Left ventricle myocardium inferior (tissue), 1 donor: ENCODE measurements at places on chromosomes 12 and 14. TPM values are rescaled to one million over a fixed set of nuclear protein-coding genes. Genes with fewer than 3 reads are reported as not detected.

DNA sequence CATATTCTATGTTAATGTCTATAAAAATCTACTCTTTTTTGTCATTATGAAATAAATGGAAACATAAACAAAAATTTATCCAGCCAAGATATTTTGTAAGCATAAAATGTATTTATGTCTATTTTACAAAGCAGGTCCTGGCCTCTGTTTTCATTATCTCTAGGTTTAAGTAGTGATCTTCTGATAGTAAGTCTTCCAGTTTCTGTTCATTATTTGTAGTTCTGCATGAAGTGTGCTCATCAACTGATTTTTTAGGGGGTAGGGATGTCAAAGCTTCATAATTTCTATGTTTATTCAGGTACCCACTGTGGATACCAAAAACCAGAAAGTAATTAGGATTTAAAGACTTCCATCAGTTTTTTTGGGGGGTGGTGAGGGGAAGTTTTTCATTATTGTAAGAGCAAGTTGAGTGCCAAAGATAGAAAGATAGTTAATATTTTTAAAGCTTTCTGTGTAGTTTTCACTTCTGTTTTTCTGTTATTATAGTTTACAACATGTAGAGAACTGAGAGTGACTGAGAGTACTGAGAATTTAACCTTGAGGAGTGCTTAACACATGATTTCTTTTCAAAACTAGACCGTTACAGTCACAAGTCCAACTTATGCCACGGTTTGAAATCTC, 30.6 kb upstream of the LMO3 start:
- DNase-seq: no peak
- H3K27ac ChIP-seq: no peak overlapping the region
- H3K4me3 ChIP-seq: no peak overlapping the region
- no peaks in the 10 kb centered on the region for H3K4me1 ChIP-seq

GRCh38 chr12:24989216-24989615, 40.3 kb upstream of the BCAT1 start:
- no peak overlapping the region for H3K4me3 ChIP-seq
- DNase-seq: no peak
- H3K27ac ChIP-seq: no peak overlapping the region
- H3K36me3 ChIP-seq: no peaks in the 10 kb centered on the region

The PSEN1 gene
- 25.2 TPM for total RNA-seq

GRCh38 chr12:4266990-4267389, 6.6 kb upstream of the CCND2 start:
- no peaks in the 10 kb centered on the region for H3K36me3 ChIP-seq
- H3K4me3 ChIP-seq: no peak overlapping the region
- DNase-seq: no peak
- peaks cover 35% of the 10 kb centered on the region for H3K27me3 ChIP-seq

DNA sequence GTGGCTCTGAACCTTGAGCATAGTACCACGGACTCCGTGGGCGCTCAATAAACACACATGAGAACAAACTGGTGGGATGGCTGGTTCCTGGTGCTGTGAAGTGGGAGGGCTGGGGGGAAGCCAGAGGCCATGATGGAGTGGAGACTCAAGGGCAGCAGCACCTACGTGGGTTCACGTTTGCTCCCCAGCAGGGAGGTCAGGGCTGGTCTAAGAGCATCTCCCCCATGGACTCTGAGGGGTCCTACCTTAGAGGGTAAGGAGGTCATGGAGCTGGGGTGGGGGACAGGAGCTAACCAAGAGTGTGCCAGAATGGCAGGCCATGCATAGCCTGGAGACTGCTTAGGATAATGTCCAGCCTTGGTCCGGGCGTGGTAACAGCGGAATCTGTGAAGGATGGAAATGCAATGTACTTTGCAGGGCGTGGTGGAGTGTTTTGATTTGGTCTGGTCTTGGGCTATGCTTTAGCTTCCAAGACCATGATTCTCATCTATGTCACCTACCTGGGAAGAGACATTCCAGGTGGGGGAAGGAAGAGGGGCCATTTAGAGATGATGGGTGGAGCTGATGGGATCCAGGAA, 103.0 kb downstream of the PRMT8 start:
- H3K4me3 ChIP-seq: no peak overlapping the region
- H3K27ac ChIP-seq: no peak overlapping the region
- no peak for DNase-seq
- peaks cover 18% of the 10 kb centered on the region for H3K4me1 ChIP-seq
- no peaks in the 10 kb centered on the region for H3K27me3 ChIP-seq
- H3K36me3 ChIP-seq: no peaks in the 10 kb centered on the region

GRCh38 chr12:100643246-100643645, 69.8 kb downstream of the GAS2L3 start:
- H3K27me3 ChIP-seq: no peaks in the 10 kb centered on the region
- no peak overlapping the region for H3K4me3 ChIP-seq
- no peaks in the 10 kb centered on the region for H3K36me3 ChIP-seq
- no peak for DNase-seq
- no peak overlapping the region for H3K27ac ChIP-seq
- H3K4me1 ChIP-seq: no peaks in the 10 kb centered on the region

The GDF3 gene
- 0.19 TPM for total RNA-seq

The SAMD15 gene
- 0.08 TPM for total RNA-seq

The KLRB1 gene
- 0.19 TPM for total RNA-seq

DNA sequence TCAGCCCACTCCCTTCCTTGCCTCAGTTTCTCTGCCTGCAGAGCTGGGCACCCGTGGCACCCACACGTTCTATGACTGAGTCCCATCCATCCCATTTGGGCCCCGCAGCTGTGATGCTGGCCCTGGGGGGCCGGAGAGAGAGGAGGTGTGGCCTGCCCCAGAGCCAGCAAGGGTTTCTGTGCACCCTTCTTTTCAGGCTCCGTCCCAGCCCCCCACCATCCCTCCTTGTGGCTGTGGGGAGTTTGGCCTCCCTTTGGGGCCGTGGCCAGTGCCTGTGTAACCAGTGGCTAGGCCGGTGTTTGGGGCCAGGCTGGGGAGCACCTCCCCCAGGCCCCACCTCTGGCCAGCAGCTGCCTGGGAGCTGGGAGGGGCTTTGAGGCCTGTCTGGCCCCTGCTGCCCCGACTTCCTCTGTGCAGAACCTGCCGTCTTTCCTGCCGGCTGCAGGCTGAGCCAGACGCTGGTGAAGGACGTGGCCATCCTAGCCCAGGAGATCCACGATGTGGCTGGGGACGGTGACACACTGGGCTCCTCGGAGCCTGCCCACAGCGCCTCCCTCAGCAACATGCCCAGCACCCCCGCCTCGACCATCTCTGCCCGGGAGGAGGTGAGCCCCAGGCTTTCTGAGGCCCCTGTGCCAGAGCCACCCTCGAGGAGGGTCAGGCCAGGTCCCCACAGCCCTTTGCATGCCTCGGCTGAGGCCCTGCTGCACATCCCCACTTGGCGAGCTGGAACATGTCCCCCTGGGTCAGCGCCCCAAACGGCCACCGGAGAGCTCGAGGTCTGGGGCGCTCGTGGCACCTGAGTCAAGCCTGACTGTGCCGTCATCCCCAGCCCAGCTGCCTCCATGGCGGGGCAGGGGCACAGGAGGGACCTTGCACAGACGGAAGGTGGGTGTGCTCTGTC, 27.7 kb downstream of the CEP170B start:
- peaks cover 4% of the 10 kb centered on the region for H3K36me3 ChIP-seq
- H3K4me3 ChIP-seq: no peak overlapping the region
- H3K27me3 ChIP-seq: no peaks in the 10 kb centered on the region

DNA sequence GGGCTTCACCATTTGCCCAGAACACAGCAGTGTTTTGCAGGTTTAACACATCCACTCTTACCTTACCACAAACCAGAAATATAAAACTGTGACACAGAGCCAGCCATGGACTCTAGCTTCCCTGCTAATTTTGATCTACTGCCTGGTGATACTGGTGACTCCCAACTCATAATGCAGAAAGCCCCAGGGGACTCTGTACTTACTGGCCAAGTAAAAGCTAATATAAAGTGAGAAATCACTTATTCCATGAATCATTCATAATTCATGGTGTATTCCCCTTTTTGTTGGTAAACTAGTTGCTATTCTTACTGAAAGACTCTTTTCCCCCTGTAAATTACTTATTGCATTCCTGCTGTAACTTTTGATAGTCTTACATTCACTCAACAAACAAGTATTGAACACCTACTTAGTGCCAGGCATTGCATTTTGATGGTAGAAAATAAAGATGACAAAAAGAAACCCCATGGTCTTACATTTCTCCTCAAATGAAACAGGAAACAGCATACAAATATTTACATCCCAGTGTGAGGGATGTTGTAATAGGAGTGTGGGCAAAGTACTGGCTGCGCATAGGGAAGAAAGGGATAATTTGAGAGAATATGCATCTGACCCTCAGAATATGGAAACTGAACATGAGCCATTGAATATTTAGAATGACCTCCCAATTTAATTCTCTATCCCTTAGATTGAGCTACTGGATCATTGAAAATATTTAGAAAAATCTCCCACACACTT, 279.6 kb downstream of the PDZRN4 start:
- H3K4me3 ChIP-seq: no peak overlapping the region
- no peaks in the 10 kb centered on the region for H3K36me3 ChIP-seq
- H3K4me1 ChIP-seq: no peaks in the 10 kb centered on the region
- no peaks in the 10 kb centered on the region for H3K27me3 ChIP-seq
- DNase-seq: no peak
- H3K27ac ChIP-seq: no peak overlapping the region

DNA sequence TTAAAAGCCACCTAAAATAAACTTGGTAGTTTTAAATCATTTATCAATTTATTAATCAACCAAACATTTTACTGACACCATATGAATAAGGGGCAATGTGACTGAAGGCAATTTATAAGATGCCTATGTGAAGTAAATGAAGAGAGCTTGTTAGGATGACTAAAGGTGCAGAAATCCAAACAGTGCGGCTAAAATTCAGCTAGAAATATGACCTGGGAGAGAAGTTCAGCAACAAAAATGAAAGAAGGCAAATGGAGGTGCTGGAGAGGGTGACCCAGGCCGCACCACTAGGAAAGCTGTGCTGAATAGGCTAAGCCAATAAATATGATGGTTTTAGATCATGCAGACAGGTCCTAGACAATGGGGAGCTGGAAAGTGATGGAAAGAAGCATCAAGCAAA, 403.7 kb downstream of the BTG1 start:
- no peak overlapping the region for H3K27ac ChIP-seq
- DNase-seq: no peak
- no peaks in the 10 kb centered on the region for H3K36me3 ChIP-seq
- no peak overlapping the region for H3K4me3 ChIP-seq
- no peaks in the 10 kb centered on the region for H3K27me3 ChIP-seq

The PLCZ1 gene
- total RNA-seq: 0.49 TPM

DNA sequence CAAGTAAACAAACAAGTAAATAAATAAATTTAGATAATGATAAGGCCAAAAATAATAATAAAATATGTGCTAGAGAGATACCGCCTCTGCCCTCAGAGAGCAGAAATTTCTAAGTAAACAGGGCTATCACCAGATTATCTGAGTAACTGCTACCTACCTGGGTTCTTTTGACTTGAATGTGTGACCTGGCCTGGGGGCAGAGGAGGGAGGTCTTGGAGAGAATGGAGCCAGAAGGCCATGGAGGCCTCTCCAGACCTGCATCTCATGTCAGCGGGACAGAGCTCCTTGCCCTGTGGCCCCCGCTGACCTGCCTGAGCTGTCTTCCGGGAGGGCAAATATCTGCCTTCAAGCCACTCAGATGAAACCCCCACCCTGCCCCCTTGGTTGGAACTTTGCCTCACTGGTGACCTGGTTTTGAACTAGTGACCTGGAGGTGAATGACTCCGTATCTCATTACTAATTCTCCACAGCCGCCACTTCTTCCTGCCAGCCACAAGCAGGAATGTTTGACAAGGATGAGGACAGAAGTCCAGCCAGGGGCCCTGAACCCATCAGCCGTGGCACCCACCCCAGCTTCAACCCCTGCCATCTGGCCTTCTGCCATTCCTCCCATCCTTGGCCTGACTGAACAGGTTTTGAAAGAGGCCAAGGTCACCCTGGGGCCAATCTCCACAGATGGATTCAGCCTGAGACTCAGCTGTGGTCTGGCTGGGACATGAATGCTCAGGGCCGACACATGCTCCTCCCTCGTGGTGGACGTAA, 86.8 kb upstream of the PARP11 start:
- H3K4me1 ChIP-seq: no peaks in the 10 kb centered on the region
- H3K27me3 ChIP-seq: peaks cover 8% of the 10 kb centered on the region
- no peak overlapping the region for H3K27ac ChIP-seq
- H3K36me3 ChIP-seq: no peaks in the 10 kb centered on the region

- H3K4me3 ChIP-seq: no peak overlapping the region
- no peak overlapping the region for H3K27ac ChIP-seq
- DNase-seq: no peak
- peaks cover 6% of the 10 kb centered on the region for H3K36me3 ChIP-seq
Observed at GRCh38 chr14:67018720-67019119, 170.5 kb upstream of the GARIN2 start.

GRCh38 chr14:36997843-36998242, 174.6 kb downstream of the SLC25A21 start:
- H3K4me3 ChIP-seq: no peak overlapping the region
- H3K27ac ChIP-seq: no peak overlapping the region
- H3K36me3 ChIP-seq: no peaks in the 10 kb centered on the region
- peaks cover 5% of the 10 kb centered on the region for H3K4me1 ChIP-seq

DNA sequence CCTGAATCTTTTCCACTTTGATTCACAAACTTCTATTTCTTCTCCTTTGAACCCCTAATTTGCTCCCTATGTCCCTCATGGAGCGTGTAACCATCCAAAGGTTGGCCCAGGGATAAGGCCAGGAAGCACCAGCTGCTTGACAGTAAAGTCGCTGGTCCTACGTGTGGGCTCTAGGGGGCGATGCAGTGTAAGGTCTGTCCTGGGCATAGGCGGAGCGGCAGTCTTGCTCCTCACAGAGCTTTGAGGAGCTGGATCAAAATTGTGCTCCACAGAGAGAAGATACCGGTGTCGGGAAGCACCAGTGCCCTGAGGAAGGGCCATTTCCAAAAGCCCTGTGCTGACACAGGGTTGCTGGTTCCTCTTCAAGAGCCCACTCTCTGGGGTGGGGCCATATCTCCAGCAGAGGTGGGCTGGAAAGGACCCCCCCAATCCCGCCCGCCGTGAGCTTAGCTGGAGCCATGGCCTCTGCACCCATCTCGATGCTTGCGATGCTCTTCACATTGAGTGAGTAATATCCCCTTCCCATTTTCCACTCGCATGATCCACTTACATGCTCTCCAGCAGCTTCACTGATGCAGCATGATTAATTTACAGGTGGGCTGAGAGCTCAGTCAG, 49.9 kb upstream of the OR4E1 start:
- no peaks in the 10 kb centered on the region for H3K36me3 ChIP-seq
- no peak for DNase-seq
- H3K4me1 ChIP-seq: no peaks in the 10 kb centered on the region
- H3K4me3 ChIP-seq: no peak overlapping the region
- H3K27ac ChIP-seq: no peak overlapping the region
- H3K27me3 ChIP-seq: peaks cover 39% of the 10 kb centered on the region

The PAX9 gene
- total RNA-seq: not detected

DNA sequence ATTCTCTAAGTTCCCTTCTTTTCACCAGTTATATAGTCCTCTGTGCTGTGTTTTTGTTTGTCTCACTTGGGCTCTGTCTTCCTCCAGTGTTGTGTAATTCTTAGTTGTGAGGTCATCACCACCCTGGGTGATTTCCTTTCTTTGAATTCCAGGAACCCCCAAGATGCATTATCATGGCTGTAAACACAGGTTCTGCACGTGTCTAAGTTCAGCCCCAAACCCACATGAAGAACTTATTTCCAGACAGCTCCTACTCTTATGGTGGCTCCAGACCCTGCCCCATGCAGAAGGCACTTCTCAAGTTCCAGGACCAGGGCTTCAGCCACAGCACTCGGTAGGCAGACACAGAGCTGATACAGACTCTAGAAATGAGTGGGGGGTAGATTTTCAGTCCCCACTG, 560.5 kb downstream of the BCL11B start:
- H3K36me3 ChIP-seq: no peaks in the 10 kb centered on the region
- H3K27ac ChIP-seq: no peak overlapping the region
- H3K4me1 ChIP-seq: peaks cover 7% of the 10 kb centered on the region
- no peak for DNase-seq
